GM12878 (cell line): ENCODE measurements at places on chromosomes 2 and 18. TPM values are rescaled to one million over a fixed set of nuclear protein-coding genes. Genes with fewer than 3 reads are reported as not detected.

GRCh38 chr2:214482728-214483127, 71.9 kb downstream of the VWC2L start:
- no peak for DNase-seq

DNA sequence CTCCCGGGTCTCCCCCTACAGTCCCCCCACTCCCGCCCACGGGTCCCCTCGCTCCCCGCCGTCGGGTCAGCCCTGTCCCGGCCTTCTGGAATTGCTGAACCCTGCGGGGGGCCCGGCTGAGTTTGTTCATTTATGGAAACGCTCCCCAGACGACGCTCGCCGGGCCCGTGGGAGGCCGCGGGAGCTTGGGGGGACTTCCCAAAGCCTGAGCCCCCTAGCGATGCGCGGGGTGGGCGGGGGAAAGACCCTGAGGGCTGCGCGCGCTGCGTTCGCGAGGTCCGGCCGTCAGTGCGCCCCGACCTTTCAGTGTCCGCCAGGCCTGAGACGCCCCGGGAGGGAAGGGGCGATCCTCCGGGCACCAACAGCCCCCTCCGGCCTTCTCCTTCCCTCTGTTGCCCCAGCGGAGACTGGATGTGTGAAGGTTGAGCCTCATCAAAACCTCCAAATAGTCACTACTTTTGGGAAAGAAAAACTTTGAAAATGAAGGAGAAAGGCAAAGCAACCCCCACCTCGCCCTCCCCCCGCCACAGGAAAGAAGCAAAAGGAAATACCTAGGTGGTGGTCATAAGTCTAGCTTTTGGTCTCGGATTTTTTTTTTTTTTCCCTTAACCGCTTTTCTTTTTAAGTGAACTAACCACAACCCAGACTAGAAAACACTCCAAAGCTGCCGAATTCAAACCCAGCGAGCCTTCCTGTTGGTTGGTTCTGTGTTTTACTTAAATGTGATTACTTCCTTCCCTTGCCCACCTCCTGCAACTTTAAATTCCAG, 509 bp upstream of the CYS1 start:
- no peak for DNase-seq

- no peak for DNase-seq
Measured at GRCh38 chr2:121791290-121791689, 35.8 kb downstream of the TSN start.

- no peak for DNase-seq
Measured at GRCh38 chr2:32755666-32756065, 127.8 kb downstream of the TTC27 start.

The LRRTM1 gene
- polyA plus RNA-seq: not detected in 2 replicates

DNA sequence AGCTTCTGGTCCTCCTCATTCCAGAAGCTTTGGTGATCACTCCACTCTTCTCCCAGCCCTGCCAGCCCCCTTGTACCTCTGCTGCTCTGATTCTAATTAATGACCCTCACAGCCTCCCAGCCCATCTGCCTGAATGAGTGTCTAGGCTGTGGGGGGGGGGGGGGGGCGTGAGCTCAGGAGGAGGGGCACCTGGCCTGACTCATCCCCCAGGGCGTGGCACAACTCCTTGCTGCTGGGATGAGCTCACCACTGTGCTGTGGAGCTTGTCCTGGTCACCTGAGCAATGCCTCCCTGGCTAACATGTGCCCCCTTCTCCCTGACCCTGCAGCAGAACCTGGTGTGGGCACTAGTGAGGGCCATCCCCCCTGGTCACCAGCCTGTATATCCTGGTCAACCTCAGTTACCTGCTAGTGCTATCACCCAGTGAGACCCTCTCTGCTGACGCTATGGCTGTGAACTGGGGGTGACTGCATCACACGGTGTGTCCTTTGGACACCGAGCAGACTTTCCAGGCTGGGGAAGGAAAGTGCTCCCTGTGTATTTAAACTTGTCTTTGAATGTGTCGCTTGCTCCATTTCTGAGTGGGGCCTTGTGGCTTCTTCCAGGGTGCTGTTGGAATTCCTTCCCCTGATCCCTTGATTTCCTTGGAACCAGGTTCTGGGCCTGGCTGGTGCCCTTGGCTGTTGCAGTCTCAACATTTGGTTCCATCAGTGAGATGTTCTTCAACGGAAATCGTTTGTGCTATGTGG, 41.5 kb upstream of the PUM2 start:
- no peak for DNase-seq

The ZNF397 gene
- polyA plus RNA-seq: 6.0 and 9.9 TPM in 2 replicates

DNA sequence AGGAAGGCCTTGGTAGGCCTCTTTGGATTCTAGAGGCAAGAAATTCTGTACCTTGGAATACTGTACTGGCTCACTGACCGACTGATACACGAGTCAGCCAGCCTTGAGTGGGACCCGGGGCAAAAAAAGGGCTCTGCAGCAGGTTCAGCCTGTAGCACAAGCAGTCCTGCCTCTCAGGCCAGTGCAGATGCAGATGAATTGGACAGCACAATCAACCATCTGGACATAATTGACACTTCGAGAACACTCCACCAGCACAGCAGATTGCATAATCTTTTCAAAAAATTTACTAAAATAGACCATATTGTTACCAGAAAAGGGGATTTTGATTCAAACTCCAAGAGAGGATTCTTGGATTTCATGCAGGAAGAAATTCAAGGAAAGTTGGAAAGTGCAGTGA, 241.6 kb downstream of the RPIA start:
- DNase-seq: no peak

DNA sequence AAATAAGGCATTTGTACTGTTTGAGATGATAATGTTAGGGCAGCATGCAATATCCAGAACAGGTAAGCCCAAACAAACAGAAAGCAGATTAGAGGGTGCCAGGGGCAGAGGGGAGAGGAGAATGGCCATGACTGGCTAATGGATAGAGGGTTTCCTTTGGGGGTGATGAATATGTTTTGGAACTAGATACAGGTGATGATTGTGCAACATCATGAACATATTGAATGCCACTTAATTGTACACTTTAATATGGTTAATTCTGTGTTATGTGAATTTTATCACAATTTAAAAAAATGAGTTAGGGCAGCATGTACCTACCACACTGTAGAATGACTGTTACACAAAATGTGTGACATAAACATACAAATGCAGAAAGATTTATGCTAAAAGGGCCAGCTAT, 255.5 kb upstream of the FN1 start:
- no peak for DNase-seq

The KDSR gene
- 17.1 and 24.2 TPM in 2 replicates for polyA plus RNA-seq
